ENCODE measurements at places on chromosomes 12 and 14.

- DNase-seq: no peak
These were observed 81.6 kb upstream of the SINHCAF start for GRCh38 chr12:31407562-31407961.

GRCh38 chr12:108515916-108516315, 839 bp downstream of the FICD start:
- DNase-seq: no peak

- peak; percentile 89 for DNase-seq
These were observed 31.1 kb downstream of the CCDC177 start for GRCh38 chr14:69543341-69544115.

GRCh38 chr12:58596381-58596780, 323.9 kb downstream of the LRIG3 start:
- DNase-seq: no peak

DNA sequence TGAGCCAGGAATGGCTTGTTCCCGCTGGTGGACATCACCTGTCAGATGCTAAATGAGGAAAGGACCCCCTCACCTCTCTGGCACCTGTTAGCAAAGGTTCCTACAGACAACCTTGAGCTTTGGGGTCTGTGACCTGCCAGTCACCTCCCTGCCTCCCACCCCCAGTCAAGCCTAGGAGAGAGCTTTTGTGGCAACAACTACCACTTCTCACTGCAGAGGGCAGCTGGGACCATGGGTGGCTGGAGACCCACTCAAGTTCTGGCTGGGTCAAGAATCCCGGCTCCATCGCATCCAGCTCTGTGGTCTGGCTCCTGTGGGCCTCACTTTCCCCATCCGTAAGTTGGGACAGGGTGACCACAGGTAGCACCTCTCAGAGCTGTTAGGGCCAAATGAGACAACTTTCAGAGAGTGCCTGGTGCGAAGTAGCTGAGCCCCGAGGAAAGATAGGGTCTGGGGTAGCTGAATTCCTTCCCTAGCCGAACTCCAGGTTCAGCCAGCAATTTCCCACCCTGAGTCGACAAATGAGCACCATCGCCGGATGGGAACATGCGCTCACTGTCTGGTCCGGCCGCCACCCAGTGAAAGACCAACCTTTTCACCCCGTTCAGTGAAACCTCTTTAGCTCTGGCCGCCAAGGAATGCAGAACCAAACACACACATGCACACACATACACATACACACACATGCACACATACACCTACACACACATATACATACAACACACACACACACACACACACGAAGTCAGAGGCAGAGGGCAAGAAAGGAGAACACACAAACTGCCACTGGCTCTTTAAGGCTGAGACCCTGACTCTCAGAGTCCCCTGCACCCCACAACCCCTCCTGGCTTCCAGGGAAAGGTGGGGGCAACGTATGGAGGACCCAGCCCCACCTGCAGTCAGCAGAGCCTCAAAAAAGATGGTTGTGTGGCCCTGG, 1.9 kb downstream of the TMEM119 start:
- DNase-seq: no peak

DNA sequence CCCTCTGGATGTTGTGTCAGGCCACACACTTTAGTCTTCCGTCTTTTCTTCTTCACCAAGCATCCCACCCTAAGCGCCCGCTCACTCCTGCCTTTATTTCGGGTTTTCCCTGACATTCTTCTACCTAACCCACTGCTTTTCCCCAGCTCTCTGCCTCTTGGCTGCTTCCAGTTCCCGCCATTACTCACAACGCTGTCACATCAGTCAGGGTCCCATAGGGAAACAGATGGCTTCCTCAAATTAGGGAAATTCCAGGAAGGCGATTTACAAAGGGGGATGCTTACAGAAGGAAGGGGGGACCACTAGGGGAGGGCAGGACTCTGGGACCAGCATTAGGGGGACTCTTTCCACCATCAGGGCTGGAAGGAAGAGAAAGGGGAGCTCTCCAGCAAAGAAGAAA, 9.2 kb upstream of the PPP1R13B start:
- DNase-seq: no peak

DNA sequence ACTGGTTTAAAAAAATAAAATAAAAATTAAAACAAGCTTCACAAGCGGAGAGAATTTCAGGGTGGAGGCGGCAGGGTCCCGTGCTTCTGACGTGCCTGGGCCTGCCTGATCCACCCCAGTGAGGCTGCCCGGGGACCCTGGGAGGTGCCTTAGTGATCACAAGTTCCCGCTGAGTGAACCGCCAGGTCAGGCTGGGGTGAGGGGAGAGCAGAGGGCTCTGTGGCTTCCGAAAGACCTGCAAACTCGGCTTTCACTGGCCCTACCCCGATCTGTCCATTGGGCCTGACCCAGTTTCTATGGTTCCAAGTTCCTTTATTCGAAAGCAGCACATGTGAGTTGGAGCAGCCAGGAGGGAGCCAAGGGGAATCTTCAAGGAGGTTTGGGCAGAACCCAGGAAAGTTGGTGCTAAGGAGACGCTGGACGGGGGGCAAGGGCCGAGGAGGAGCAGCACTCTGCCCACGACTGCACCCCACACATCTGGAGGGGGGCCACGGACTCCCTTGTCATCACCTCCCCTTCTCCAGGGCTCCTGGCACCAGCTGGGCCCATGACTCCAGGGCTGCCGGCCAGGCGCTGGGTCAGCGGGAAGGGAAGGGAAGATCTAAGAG, 12.9 kb downstream of the MMP14 start:
- no peak for DNase-seq

- peak; percentile 97 for DNase-seq
These were observed 5.1 kb downstream of the CISTR start for GRCh38 chr12:53746592-53747092.

- DNase-seq: no peak
These were observed 770 bp downstream of the ABHD4 start for GRCh38 chr14:22598896-22599244.

DNA sequence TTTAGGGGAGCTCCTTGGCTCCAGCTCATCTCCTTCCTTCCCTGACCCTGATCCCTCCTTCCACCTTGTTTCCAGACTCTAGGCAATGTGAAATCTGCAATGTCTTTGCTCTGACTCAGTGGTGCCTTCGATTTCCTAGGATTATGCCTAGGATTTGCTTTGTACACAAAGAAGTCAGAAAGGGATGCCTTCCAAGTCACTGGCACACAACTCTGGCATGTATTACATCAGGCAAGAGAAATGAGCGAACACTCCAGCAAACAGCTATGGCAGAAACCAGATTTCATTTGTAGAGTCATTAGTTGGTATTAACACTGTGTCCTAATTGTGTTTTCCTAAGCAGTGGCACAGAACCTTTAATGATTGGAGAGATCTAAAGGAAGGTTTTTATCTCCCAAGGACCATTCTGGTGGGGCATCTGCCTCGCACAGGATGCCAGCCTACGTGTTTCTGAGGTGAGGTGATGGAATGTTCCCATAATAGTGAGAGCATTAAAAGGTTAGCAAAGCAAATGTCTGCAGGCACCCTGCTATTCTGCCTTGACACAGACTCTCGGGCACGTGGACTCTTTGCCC, 84.9 kb downstream of the WSCD2 start:
- no peak for DNase-seq

GRCh38 chr12:7142056-7142644, 12.0 kb downstream of the CLSTN3 start:
- no peak for DNase-seq

DNA sequence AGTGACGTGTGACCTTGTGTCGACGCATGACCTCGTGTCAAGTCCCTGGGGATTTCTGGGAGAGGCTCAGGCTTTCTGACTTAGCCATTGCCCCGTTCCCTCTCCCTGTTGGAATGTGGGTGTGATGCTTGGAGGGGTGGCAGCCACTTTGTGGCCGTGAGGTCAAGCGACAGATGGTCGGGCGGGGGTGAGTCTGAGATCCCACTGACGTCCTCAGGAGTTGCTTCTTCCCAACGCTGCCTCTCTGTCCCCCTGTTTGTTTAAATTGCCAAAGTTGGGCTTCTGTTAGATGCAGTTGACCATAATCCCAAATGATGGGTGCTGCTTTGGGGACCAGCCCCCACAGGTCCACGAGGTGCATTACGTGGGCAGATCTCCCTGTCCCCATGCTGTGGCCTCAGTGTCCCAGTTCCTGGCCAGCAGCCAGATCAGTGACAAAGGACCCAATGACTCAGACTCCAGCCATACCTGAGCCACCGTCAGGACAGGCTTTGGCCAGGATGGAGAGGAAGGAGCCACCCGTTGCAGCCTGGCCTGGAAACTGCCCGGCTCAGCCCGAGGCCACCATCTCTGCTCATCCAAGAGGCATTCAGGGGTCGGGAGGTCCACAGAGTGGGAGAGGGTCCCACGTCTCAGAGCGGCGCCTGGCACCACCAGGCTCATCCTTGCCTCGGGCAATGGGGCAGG, 34.4 kb upstream of the GALNT9 start:
- no peak for DNase-seq

- peak; percentile 50 for DNase-seq
These were observed 48.4 kb downstream of the FNTB start for GRCh38 chr14:65035049-65035448.

DNA sequence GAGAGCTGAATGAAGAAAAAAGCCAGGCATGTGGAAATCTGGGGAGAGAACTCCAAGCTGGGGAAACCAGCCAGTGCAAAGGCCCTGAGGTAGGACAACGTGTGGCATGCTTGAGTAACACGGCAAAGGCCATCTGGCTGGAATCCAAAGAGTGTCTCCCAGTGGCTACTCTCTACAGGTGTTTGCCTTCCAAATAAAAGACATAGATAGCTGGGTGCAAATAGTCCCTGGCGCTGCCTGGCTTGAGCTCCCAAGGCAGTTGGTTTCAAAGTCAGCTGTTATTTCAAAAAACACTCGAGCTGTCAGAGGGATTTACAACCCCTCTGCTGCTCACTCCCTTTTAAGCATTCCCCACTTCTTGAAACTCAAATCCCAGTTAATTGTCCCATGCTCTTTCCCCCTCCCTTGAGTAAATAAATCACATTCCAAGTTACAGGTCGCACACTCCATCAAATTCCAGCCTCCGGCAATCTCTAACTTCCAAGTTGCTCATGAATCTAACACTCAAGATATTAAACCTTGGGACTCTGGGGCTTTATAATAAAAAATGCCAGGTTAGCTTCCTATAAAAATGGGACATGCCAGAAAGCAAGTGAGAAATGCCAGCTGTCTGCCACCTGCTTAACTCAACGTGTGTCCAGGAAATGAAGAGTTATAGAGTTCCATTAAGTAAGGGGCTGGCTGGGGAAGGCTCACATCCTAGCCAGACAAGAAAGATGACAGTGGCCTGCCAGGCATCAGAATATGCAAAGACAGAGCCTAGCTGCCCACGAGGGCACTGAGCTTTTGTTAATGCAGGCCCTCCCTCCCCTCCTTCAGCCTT, 133.6 kb upstream of the NOS1 start:
- DNase-seq: no peak

- DNase-seq: no peak
These were observed 75.8 kb downstream of the FRMD6 start for GRCh38 chr14:51727526-51727925.

GRCh38 chr12:109858764-109859163, 21.6 kb downstream of the GLTP start:
- DNase-seq: no peak

DNA sequence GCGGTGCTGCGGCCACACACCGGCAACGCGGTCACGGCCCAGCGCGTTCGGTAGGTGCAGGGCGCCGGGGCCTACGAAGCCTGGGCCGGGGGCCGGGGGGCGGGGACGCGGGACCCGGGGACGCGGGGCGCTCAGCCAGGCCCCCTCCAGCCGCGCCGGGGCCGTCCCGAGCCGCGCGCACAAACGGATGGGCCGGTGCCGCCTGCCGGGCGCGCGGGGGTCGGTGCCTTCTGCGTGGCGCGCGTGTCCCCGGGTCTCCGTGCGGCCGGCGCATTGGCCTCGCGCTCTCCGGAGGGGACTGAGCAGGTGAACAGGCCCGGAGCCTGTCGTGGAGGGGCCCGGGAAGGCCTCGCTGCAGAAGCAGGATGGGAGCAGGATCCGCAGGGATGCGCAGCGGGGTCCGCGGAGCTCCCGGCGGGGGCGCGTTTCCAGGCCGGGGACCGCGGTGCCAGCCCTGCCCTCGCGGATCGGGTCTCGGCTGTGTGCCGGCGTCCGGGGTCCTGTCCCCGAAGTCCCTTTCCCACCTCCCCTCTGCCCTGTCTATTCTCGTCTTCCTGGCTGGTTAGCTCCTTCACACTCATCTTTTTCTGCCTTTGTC, 421 bp downstream of the GLT1D1 start:
- peak; percentile 55 for DNase-seq

DNA sequence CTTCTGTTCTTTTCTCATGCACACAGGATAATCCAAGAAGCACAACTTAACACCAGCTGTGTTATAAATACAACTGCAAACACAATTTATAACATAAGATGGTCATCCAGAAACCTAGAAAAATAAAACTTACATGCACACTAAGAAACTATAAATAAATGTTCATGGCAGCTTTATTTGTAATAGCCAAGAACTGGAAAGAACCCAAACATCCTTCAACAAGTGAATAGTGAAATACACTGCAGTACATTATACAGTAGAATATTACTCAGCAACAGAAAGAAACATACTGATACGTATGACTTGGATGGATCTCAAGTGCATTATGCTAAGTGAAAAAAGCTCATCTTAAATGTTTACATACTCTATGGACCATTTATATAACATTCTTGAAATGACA, 132.7 kb downstream of the SPTSSA start:
- DNase-seq: peak; percentile 21

All from brain (organoid and tissue), 16 donors.